ENCODE measurements at places on chromosomes 5 and 9. TPM values are rescaled to one million over a fixed set of nuclear protein-coding genes. Genes with fewer than 3 reads are reported as not detected.

GRCh38 chr9:112754578-112754977, 4.0 kb downstream of the SNX30 start:
- DNase-seq: peak; percentile 83

GRCh38 chr5:153774686-153775085, 264.0 kb downstream of the FAM114A2 start:
- DNase-seq: no peak

Gene SPINK6
- not detected for total RNA-seq

DNA sequence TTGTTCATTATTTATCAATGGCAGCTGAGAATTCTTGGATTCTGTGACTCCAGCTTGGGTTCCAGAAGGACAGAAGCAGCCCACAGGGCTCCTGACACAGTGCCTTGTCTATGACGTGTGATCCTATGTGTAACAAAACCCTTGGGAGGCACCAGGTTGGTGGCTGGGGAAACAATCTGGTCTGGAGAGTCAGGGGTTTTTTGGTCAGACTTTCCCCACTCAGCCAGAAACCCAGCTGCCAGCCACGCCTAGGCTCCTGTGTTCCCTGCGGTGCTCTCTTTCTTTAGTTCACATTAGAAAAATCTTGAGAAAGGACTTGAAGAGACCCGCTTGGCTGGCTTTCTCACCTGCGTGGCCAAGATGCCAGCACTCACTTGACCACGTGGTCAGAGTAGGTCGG, 15.5 kb upstream of the ZBED3 start:
- no peak for DNase-seq
